Stimulated activated CD4-positive, alpha-beta T cell treated with anti-CD3 and anti-CD28 coated beads, TNF-alpha, amount 100 ng/mL, for 4 hours (primary cell): ENCODE measurements at places on chromosomes 12 and 14.

GRCh38 chr14:104392396-104393198, 187.0 kb upstream of the C14orf180 start:
- DNase-seq = no peak

DNA sequence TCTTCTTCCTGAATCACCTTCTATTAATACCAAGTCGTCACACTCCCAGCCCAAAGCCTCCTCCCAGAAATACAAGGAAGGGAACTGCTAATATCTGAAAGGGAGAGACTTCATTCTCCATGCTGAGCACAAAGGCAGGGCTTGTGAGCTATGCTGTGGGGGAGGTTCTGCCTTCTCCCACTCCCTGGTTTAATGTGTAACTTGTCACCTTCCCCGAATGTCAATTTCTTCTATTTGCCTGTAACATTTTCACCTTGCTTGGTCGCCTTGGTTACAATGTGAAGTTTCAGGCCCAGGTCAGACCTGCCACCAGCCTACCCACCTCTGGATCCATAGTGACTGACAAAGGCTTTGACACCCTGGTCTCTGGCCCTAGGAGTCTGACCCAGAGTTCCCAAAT, 82.0 kb upstream of the ESRRB start:
- no peak for DNase-seq

- DNase-seq = no peak
Measured at GRCh38 chr14:77559381-77559780, 57.1 kb downstream of the SPTLC2 start.

GRCh38 chr12:110115675-110116074, 8.5 kb upstream of the IFT81 start:
- no peak for DNase-seq

DNA sequence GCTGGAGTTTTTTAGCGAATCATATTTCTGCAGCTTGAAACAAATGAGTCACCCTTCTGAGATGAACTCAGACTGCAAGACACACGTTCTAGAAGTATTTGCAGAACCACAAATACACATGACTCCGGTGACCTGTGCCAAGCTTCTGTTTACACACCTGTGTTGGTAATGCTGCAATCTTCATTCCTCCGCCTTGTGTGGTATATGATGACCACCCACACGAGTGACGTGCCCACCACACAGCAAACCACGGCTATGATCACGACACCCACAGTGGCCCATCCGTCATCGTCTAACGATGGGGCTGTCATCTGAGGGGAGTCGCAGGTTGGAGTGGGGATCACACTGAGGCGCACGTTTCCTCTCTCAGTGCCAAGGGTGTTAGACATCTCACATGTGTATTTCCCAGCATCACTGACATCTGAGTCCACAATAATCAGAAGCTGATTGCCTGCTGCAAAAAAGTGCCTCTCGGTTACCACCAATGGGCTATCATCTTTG, 43.0 kb downstream of the LRIG3 start:
- DNase-seq = no peak

DNA sequence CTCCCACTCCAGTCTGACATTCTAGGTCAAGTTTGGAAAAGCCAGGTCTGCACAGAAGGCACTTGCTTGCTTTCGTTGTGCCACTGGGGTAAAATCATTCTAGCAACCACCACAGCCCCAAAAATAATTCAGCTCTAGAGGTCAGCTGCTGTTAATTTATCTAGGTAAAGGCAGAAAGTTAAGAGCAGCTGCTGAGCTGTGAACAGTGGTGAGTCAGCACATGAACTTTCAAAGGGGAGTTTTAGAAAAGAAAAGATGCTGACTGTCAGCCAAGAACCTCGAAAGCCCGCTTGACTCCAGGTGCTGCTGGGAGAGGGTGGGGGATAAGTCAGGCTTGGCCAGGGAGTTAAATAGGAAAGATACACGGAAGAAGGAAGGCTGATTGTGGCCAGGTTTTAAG, 12.7 kb downstream of the CCDC197 start:
- DNase-seq = no peak

DNA sequence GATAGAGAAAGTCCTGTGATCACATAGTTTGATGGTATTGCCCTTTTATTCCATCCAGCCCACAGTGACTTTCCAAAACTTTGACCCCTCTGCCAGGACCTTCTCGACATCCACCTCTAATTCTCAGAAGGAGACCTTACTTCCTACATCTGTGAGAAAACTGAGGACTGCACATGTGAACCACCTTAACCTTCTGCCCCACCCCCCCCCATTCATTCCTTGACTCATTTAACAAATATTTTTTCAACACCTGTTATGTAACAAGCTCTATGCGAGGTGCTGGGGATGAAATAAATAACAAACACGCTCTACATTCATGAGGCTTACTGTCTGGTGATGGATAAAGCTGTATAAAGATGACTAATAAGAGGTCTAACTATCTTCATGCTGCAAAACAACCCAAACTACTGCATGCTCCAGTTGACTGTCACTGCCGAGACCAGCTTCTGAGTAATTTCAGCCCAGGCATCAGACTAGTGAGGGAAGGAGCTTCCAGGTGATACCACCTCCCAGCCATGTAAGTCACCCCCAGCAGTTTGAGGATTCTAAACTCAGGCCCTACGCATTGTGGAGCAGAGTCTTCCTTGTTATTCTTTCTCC, 1.9 kb upstream of the HAL start:
- no peak for DNase-seq

DNA sequence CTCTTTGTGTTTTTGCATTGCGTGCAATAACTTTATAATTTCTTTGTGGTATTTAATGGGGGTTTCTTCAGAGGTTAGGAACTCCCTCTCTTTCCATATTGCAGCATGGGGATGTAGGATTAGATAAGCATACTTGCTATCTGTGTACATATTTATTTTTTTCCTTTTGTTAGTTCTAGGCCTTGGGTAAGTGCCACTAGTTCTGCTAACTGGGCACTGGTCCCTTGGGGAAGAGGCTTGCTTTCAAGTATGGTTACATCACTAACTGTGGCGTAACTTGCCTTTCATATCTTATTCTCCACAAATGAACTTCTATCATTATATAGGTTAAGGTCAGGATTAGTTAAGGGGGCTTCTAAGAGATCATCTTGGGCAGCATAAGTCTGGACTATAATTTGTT, 31.5 kb upstream of the SLCO1B3 start:
- DNase-seq = no peak

DNA sequence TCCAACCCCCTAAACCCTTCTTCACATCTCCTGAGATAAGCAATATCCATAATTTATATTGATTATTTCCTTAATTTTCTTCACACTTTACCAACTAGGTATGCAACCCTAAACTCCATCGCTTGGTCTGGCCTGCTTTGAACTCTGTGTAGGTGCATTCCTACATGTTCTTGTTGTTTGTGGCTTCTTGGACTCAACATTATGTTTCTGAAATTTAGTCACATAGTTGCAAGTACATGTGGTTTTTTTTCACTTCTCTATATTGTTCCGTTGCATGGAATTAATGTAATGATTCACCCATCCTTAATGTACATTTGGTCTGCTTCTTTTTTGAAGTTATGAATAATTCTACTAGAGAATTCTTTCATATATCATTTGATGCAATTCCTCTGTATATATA, 1.6 kb upstream of the TAS2R30 start:
- no peak for DNase-seq

GRCh38 chr14:50928002-50928635, 16.2 kb downstream of the PYGL start:
- DNase-seq = no peak

DNA sequence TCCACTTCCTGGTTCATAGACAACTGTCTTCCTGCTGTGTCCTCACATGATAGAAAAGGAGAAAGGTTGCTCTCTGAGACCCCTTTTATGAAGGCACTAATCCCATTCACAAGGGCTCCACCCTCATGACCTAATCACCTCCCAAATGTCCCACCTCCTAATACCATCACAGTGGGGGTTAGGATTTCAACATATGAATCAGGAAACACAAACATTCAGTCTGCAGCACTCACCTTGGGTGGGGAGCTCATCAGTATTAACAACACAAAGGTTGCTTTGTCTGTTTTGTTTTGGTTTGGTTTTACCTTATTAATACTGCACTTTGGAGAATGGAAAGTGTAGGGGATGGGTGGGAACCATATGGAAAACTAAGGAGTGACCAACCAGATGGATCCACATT, 10.5 kb upstream of the SMCO2 start:
- DNase-seq = no peak

DNA sequence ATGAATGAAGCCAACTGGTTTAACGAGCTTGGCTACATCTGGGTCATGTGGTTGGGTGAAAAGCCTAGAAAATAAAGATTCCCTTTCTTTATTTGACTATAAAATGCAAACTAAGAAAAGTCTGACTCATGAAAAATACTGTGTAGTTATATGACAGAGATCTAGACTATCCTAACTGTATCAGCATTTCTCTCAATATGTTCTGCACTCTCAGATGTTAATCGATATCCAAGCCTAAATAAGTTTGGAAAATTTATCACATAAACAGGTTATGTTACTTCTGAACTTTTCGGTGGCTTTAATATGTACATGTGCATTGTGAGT, 133.1 kb downstream of the DAAM1 start:
- DNase-seq = no peak

GRCh38 chr12:6987956-6988553, 17.3 kb downstream of the EMG1 start:
- no peak for DNase-seq

DNA sequence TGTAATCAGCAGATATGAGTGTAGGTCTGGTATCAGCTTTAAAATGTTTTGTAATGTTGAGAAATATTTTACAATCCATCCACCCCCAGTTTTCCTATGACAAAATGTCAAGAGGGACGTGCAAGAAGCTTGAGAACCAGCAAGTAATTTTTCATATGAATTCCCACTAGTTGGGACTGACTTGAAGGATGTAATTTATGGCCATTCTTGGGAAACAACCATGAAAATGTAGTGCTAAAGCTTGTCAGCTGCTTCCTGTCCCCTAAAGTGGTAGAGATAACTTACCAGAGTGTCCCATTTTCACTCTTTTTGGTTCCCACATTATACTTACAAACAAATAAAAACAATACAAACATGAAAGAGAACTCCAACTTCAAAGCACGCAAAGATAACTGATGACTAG, 63.9 kb downstream of the RERG start:
- no peak for DNase-seq

DNA sequence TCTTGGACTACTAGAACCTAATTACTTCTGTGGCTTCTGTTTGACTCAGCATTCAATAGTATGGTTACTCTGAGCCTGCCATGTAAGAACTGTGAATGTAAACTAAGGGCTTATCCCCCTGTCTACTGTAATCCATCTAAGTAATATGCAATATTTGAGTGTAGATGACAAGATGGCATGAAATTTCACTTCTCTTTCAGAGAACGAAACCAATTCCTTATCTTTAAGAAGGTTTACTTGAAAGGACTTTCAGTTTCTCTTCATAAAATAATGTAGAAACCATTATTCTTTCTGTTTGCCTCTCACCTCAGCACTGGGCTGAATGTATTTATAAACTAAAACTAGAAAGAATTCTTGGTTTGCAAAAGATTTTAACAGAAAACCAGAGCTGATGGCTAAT, 60.4 kb upstream of the ARID2 start:
- DNase-seq = no peak

GRCh38 chr12:39883411-39883810, 222.5 kb downstream of the SLC2A13 start:
- DNase-seq = no peak

- no peak for DNase-seq
Measured at GRCh38 chr14:88463318-88463717, 77.9 kb downstream of the SPATA7 start.

- DNase-seq = no peak
Measured at GRCh38 chr14:33678005-33678404, 272.9 kb downstream of the EGLN3 start.

DNA sequence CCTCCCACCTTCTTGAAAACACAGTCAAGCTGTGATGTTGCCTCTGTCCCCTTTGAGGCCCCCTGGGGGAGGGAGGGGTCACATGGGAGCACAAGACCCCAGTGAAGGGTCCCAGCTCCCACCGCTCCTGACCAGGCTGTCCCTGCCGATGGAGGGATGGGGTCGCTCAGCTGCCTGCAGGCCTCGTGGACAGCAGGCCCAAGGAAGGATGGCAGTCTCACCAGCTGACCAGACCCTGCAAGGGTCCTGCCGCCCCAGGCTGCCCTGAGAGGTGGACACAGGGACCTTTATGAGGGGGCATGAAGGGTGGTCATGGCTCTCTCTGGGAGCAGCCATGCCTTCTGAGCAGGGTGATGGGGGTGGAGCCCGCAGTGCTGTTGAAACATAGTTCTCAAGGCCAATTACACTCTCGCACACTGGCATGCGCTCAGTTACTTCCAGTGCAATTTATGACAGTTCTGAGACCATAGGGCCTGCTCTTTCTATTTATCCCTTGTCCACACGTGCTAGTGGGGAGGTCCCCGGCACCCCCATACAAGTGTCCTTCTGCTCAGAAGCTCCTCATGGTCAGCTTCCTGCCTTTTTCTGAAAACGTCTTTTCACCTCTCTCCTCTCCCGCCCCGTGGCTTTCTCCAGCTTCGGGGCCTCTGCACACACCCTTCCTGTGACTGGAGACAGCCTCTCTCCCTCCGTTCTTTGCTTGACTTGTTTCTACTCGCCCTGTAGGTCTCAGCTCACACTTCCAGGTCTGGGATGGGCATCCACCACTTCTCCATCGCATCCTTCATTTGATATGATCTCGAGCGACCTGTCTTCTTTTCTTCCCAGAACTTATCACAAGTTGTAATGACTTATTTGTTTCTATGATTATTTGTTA, 313.1 kb downstream of the ADGRD1 start:
- no peak for DNase-seq

DNA sequence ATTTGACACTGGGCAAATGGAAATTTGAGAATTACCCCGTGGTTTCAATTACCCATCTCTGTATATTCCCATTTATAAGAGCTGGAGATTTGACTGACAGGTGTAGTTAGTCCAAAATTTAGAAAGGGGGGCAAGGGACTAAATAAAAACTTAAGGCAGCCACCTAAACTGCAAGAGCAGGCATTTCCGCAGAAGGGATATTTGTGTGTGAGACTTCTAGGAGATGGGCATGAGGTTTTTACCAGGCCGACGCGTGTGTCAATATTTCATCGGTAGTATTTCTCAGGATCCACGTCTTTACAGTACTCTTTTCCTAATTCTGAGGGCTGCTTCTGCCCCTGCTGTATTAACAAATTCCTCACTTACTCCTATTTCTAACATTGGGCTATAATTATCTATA, 1.4 kb downstream of the FAR2 start:
- no peak for DNase-seq

DNA sequence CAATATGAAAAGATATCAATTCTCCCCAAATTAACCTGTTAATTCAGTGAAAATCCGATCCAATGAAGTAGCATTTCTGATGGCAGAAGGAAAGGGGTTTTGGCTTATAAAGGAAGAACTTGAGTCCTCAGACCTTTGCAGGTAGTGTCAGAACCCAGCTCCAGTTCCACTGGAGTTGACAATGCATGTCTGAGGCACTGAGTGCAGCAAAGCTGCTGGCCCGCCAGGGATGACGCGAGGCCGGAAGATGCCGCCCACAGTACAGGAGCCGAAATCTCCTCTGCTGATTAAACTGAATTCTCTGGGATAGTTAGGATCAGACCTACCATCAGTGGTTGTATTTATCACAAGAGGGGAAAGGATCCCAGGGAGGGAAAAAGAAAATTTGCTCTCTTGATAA, 220.7 kb downstream of the MSRB3 start:
- no peak for DNase-seq

GRCh38 chr14:50964683-50965390, 20.6 kb upstream of the PYGL start:
- no peak for DNase-seq

GRCh38 chr12:3336606-3337311, 154.2 kb upstream of the PRMT8 start:
- DNase-seq = no peak

- DNase-seq = no peak
Measured at GRCh38 chr14:55446833-55447232, 6.4 kb upstream of the TBPL2 start.
